SJSA1 (cell line): ENCODE measurements at places on chromosomes 2 and 18. TPM values are rescaled to one million over a fixed set of nuclear protein-coding genes. Genes with fewer than 3 reads are reported as not detected.
A peak's percentile ranks its signal among the peaks of the same experiment; 100 is the strongest.

- no peak overlapping the region for H3K27ac ChIP-seq
- H3K4me3 ChIP-seq: no peak overlapping the region
- DNase-seq: no peak
Observed at GRCh38 chr2:11753452-11753885, 7.0 kb downstream of the LPIN1 start.

DNA sequence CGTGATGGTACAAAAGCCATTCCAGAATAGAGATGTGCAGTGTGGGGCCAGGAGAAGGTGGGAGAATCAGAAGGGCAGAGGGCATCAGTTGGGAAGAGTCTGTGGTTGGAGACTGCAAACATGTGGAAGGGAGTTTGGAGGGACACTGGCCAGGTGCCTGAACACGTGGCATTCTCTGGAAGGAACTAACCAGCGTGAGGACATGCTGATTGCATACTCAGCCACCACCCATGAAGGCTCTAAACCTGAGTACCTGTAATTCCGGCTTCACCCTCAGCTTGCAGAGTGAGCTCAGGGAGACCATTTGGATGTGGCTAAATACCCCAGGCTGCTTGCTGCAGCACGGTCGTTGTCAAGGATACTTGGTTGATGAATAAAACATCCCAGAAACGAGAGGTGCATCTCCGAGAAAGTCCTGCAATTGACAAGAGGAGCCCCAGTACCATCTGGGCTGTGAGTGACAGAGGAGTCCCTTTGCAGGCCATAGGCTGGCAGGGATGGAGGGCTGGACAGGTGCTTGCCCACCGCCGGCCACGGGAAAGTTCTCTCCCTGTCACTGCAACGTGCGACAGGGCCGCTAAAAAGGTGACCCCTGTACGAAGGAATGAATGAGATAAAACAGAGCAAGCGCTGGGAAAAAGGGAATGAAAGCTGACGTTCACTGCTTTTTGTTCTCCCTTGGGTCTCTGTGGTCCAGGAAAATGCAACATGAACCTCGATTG lies 5.0 kb downstream of the ACKR3 start:
- no peak overlapping the region for H3K4me3 ChIP-seq
- H3K4me1 ChIP-seq: peaks cover 11% of the 10 kb centered on the region
- no peak overlapping the region for H3K27ac ChIP-seq
- H3K36me3 ChIP-seq: no peaks in the 10 kb centered on the region

SCG2 gene
- total RNA-seq: 5.0 and 6.2 TPM in 2 replicates

GRCh38 chr2:57450170-57450569 lies 596.4 kb upstream of the VRK2 start:
- H3K4me3 ChIP-seq: no peak overlapping the region
- no peaks in the 10 kb centered on the region for H3K4me1 ChIP-seq
- H3K27ac ChIP-seq: no peak overlapping the region
- H3K36me3 ChIP-seq: no peaks in the 10 kb centered on the region
- H3K27me3 ChIP-seq: no peaks in the 10 kb centered on the region

PJVK gene
- total RNA-seq: 0.03 and 0.08 TPM in 2 replicates

DNA sequence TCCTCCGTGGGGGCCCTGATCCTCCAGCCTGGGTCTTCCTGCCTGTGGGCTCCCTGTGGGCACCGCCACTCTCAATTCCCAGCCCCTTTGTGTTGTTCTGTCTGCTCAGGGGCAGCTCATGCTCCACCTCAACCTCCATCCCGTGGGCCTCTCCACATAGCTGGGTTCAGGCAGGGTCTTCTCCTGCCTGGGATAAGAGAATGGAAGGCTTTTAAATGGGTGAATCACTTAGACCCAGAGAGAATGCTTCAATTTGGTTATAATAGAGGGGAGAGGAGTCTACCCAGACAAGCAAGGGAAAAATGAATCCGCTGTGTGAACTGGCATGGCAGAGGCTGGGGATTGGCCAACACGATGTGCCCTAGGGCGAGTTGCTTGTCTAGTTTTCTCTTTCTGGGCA lies 138.4 kb upstream of the MYCN start:
- no peak overlapping the region for H3K27ac ChIP-seq
- H3K36me3 ChIP-seq: no peaks in the 10 kb centered on the region
- H3K4me1 ChIP-seq: no peaks in the 10 kb centered on the region
- DNase-seq: no peak
- H3K27me3 ChIP-seq: no peaks in the 10 kb centered on the region

DNA sequence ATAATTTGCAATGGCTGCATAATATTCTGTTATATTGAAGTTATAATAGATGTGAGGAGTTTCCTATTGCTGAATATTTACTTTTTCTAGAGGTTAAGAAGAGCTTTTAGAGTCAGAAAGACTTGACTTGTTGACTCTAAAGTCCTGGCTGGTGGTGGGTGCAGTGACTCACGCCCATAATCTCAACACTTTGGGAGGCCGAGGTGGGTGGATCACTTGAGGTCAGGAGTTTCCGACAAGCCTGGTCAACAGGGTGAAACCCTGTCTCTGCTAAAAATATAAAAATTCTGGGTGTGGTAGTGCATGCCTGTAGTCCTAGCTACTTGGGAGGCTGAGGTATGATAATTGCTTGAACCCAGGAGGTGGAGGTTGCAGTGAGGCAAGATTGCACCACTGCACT lies 33.9 kb upstream of the ATIC start:
- DNase-seq: peak; percentile 80
- peaks cover 25% of the 10 kb centered on the region for H3K4me1 ChIP-seq
- no peak overlapping the region for H3K4me3 ChIP-seq
- no peaks in the 10 kb centered on the region for H3K36me3 ChIP-seq
- H3K27ac ChIP-seq: no peak overlapping the region
- H3K27me3 ChIP-seq: no peaks in the 10 kb centered on the region

DNA sequence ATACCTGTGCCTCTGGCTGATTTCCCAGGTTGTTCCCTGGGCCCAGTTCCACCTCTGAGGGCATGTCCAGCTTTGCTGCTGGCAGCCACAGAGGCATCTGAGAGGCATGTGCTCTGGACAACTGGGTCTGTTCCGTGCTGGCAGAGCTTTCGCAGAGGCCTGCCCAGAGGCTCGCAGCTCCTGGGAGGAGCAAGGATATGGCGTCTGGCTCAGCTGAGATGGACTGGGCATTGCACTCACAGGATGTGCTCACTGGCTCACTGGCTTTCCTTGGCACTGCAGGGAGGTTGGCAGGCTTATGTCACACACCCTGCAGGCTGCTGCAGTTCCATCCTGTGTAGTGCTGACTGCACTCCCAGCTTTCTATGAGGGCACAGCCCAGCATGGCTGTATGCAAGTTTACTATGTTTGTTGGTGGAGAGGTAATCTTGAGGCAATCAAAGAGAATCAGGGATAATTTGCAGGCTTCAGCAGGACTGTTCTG lies 172.3 kb downstream of the PRKCE start:
- no peaks in the 10 kb centered on the region for H3K27me3 ChIP-seq
- H3K4me1 ChIP-seq: peaks cover 10% of the 10 kb centered on the region
- H3K4me3 ChIP-seq: no peak overlapping the region

DNA sequence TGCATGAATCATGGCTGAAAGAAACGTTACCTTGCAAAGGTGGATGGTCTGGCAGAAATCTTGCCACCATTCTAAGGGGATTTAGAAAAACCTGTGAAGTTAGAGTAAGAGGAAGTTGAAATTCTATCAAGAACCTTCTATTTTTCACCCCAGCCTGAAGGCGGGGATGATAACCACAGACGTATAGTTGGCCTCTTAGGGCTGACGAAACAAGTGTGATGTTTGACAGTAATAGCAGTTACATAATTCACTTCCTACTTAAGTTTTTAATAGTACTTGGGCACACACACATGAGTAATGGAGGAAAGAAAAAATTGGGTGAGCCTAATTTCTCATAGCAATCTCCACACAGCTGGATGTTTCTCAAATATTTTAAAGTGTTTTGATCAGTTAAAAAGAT lies 336.6 kb upstream of the SALL3 start:
- H3K36me3 ChIP-seq: no peaks in the 10 kb centered on the region
- DNase-seq: no peak
- H3K4me1 ChIP-seq: no peaks in the 10 kb centered on the region
- no peak overlapping the region for H3K27ac ChIP-seq
- no peak overlapping the region for H3K4me3 ChIP-seq

BBS5 gene
- 3.4 and 4.3 TPM in 2 replicates for total RNA-seq

- no peak overlapping the region for H3K4me3 ChIP-seq
- H3K4me1 ChIP-seq: no peaks in the 10 kb centered on the region
- no peak overlapping the region for H3K27ac ChIP-seq
- no peaks in the 10 kb centered on the region for H3K27me3 ChIP-seq
Observed at GRCh38 chr2:168449419-168449818, 6.7 kb upstream of the CERS6 start.

AFTPH gene
- total RNA-seq: 20.4 and 24.4 TPM in 2 replicates

GRCh38 chr2:85394261-85394681 lies 15.9 kb downstream of the CAPG start:
- no peak overlapping the region for H3K4me3 ChIP-seq
- H3K27me3 ChIP-seq: no peaks in the 10 kb centered on the region
- no peak for DNase-seq
- H3K36me3 ChIP-seq: peaks cover 17% of the 10 kb centered on the region

DNA sequence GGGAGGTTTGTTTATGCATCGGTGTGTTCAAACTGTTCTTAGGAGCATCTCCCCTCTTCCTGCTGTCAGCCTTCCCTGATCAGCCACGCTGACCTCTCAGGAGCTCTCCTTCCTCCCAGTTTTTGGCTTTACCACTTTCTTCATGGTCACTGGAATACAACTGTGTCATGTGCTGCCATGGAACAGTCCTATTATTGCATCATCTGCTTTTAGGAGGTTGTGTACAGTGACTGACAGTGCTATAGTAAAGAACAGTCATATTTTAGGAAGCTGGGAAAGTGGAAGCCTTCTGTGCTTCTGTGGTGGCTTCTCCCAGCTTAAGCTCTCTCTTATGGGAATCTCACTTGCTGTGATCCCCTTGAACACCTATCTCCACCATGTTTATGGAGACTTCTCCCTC lies 165.5 kb downstream of the TPGS2 start:
- no peak for DNase-seq
- H3K4me1 ChIP-seq: no peaks in the 10 kb centered on the region
- no peak overlapping the region for H3K4me3 ChIP-seq
- H3K36me3 ChIP-seq: no peaks in the 10 kb centered on the region

DNA sequence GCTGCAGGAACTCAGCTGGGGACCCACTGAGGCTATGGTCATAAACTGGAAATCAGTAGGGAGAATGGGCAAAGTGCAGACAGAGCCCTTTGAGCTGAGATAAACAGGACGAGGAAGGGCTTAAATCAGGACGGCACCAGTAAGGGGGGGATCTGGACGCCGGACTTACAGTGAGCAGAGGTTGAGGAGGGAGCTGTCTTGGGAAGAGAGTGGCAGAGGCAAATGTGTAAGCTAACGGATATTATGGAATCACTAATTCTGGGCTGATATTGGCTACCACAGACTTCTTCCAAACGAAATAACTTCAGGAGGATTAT lies 539 bp downstream of the CYP27A1 start:
- H3K27me3 ChIP-seq: peaks cover 8% of the 10 kb centered on the region
- H3K4me1 ChIP-seq: peaks cover 17% of the 10 kb centered on the region
- DNase-seq: no peak
- no peak overlapping the region for H3K27ac ChIP-seq

GRCh38 chr2:19360966-19361321 lies 2.5 kb upstream of the OSR1 start:
- H3K4me1 ChIP-seq: peaks cover 14% of the 10 kb centered on the region
- no peaks in the 10 kb centered on the region for H3K36me3 ChIP-seq
- H3K27me3 ChIP-seq: no peaks in the 10 kb centered on the region
- DNase-seq: no peak
- H3K4me3 ChIP-seq: no peak overlapping the region

DNA sequence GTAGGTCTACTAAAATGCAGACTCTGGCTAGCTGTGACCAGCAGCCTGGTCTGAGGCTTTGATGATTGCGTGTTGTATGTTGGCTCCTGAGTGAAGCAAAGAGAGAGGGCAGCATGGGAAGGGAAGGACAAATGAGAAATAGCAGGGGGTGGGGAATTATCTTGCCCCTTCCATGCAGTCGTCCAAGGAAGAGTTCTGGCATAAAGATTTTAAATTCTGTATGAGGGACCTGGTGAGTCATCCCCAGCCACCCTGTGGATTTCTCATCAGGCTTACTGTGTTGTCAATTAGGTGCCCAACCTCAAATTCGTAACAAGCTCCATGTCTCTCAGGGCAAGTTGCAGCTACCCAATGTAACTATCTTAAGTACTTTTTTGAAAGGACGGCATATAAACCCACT lies 72.1 kb upstream of the NOSTRIN start:
- no peaks in the 10 kb centered on the region for H3K27me3 ChIP-seq
- H3K36me3 ChIP-seq: no peaks in the 10 kb centered on the region
- H3K4me1 ChIP-seq: no peaks in the 10 kb centered on the region; the same call in 1 of the 2 replicates
- H3K27ac ChIP-seq: no peak overlapping the region
- no peak for DNase-seq

SNRNP200 gene
- 29.9 and 33.1 TPM in 2 replicates for total RNA-seq

- H3K27me3 ChIP-seq: no peaks in the 10 kb centered on the region
- no peak overlapping the region for H3K4me3 ChIP-seq
- peak; percentile 36 for DNase-seq
- H3K36me3 ChIP-seq: no peaks in the 10 kb centered on the region
- H3K27ac ChIP-seq: no peak overlapping the region
- peaks cover 5% of the 10 kb centered on the region for H3K4me1 ChIP-seq
Observed at GRCh38 chr2:163800951-163801381, 65.2 kb upstream of the FIGN start.

- H3K27me3 ChIP-seq: no peaks in the 10 kb centered on the region
- H3K4me3 ChIP-seq: no peak overlapping the region
- DNase-seq: no peak
- H3K4me1 ChIP-seq: no peaks in the 10 kb centered on the region
- H3K27ac ChIP-seq: no peak overlapping the region
Observed at GRCh38 chr2:42244520-42244919, 75.4 kb downstream of the EML4 start.

DNA sequence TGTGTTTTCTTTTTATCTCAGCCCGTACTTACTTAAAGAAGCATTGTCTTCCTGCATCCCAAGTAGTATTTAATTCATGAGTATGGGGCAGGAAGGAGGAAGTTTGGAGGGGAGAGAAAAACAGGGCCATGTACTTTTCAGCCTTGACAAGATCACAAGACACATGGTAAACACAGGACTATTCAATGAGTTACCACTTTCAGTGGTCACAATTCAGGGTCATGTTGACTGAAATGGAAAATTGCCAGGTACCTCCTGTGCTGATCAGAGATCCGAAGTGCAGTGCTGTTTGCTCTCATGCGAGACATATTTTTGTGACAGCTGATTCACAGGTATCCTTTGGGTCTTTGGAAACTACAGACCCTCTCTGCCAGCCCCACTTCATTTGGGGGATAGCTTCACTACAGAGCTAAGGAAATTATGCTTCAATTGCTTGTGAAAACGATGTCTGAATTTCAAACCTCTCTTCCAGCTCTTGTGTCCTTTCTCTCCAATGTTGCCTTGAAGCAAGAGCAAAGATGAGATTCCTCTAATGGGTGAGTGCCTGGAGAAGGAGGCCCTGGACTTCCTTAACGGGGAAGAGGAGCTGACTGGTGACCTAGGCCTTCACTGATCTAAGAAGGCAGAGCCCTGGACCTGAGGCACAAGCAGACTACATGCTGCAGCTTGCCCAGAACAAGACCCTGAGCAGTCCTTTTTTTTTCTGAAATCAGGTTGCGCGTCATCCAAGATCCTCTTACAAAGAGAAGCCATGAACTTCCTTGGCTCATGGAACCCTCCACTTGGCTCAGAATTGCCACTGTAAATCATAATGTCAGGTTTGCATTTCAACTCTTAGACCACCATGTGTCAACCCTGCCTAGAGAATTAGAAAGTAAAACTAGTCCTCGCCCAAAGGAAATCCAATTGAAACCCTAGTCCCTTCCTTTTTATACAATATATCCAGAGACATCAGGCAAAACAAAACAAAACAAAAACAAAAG lies 44.1 kb downstream of the EVA1A start:
- no peak for DNase-seq
- no peaks in the 10 kb centered on the region for H3K4me1 ChIP-seq
- no peak overlapping the region for H3K4me3 ChIP-seq
